Naive thymus-derived CD8-positive, alpha-beta T cell (primary cell): ENCODE measurements at places on chromosomes 4 and X.

DNA sequence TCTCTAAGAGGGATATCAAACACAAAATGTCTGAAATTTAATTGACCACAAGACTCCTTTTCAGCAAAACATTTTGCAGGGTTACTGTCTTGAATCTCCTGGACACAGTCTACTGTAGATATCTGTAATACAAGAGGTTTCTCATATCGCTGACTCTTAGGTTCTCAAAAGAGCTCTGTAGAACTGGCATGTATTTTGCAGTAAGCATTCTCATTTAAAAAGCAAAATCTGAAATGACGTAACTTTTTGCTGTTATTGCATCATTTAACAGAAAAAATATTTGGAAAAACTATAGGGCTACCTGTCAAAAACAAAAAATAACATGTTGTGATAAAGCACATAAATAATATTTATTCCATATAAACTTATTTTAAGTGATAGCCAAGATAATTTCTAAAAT lies 114.2 kb downstream of the CDS1 start:
- no peaks in the 10 kb centered on the region for H3K36me3 ChIP-seq
- H3K4me1 ChIP-seq = no peaks in the 10 kb centered on the region
- no peak for DNase-seq

- peaks cover 10% of the 10 kb centered on the region for H3K4me1 ChIP-seq
- H3K36me3 ChIP-seq = no peaks in the 10 kb centered on the region
- H3K27me3 ChIP-seq = no peaks in the 10 kb centered on the region
- peak within 1 kb of the TSS; percentile 90 for H3K4me3 ChIP-seq
Observed at GRCh38 chr4:88697588-88698329, at the start of gene NAP1L5. Gene NAP1L5 (minus strand): TSS chr4:88697829. CDS start chr4:88697754, 75 bp downstream.

- H3K27ac ChIP-seq = no peak overlapping the region
- H3K27me3 ChIP-seq = peaks cover 28% of the 10 kb centered on the region
- peak; percentile 32 for DNase-seq
- no peaks in the 10 kb centered on the region for H3K36me3 ChIP-seq
Observed at GRCh38 chr4:40924096-40924792, 174.5 kb downstream of the NSUN7 start.

GRCh38 chr4:62548108-62548524 lies 1348.0 kb downstream of the ADGRL3 start:
- H3K4me1 ChIP-seq = no peaks in the 10 kb centered on the region
- no peak overlapping the region for H3K27ac ChIP-seq
- no peak for DNase-seq
- H3K4me3 ChIP-seq = no peak overlapping the region
- H3K27me3 ChIP-seq = no peaks in the 10 kb centered on the region
- peaks cover 3% of the 10 kb centered on the region for H3K36me3 ChIP-seq

GRCh38 chrX:155857561-155857960 lies 23.6 kb upstream of the VAMP7 start:
- H3K4me1 ChIP-seq = no peaks in the 10 kb centered on the region
- no peak for DNase-seq
- H3K27ac ChIP-seq = no peak overlapping the region
- H3K27me3 ChIP-seq = peaks cover 21% of the 10 kb centered on the region
- H3K36me3 ChIP-seq = no peaks in the 10 kb centered on the region
- H3K4me3 ChIP-seq = no peak overlapping the region
